ENCODE measurements at places on chromosomes 4 and X. TPM values are rescaled to one million over a fixed set of nuclear protein-coding genes. Genes with fewer than 3 reads are reported as not detected.
A peak's percentile ranks its signal among the peaks of the same experiment; 100 is the strongest.

Gene CXCL8
- total RNA-seq = 2.6 TPM

Gene CSN1S1
- not detected for total RNA-seq

Gene CENPE
- 0.67 TPM for total RNA-seq

Gene NDST4
- total RNA-seq = not detected

- H3K27me3 ChIP-seq = no peaks in the 10 kb centered on the region
- H3K36me3 ChIP-seq = no peaks in the 10 kb centered on the region
- H3K4me1 ChIP-seq = no peaks in the 10 kb centered on the region
- no peak overlapping the region for H3K4me3 ChIP-seq
- no peak overlapping the region for H3K27ac ChIP-seq
- no peak for DNase-seq
Observed at GRCh38 chrX:126820700-126821420, 1.3 kb downstream of the PRR32 start.

- DNase-seq = no peak
- H3K27ac ChIP-seq = no peak overlapping the region
- H3K36me3 ChIP-seq = no peaks in the 10 kb centered on the region
- no peaks in the 10 kb centered on the region for H3K27me3 ChIP-seq
Observed at GRCh38 chr4:31020363-31020762, 300.2 kb downstream of the PCDH7 start.

DNA sequence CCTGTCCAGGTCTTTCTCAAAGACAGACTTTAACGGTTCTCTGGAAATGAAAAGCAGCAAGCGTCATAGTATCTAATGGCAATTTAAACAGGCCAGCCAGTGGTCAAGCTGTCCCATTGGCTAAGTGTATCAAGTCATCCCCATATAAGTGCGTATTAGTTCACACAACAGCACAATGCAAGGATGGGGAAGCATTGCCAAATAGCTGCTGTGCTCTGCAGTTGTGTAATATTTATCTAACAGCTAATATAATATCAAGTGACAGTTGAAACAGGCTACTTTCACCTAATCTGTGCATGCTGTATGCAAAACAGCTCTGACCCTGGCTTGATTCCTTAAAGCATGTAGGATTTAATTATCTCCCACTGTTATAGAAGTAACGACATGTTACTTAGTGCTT is 134.8 kb upstream of the PPARGC1A start:
- DNase-seq = no peak
- no peaks in the 10 kb centered on the region for H3K4me1 ChIP-seq
- H3K4me3 ChIP-seq = no peak overlapping the region
- H3K27ac ChIP-seq = no peak overlapping the region

DNA sequence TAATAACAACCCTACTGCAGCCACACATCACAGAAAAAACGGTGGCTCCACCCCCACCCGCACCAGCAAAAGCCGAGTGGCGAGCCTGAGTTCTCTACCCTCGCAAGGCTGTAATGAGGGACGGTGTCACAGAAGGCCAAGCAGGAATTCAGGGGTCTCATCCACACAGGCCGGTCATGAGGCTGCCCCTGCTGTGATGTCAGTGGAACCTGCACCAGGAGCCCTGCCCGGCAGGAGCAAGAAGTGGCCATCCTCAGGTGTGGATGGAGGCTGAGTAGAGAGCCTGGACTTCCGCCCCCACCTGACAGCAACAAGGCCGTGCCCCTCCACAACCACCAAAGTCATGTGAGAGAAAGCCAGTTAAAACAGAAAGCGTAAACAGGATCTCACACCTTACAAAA is 20.6 kb downstream of the LYAR start:
- DNase-seq = peak; percentile 2
- no peak overlapping the region for H3K4me3 ChIP-seq
- H3K27me3 ChIP-seq = no peaks in the 10 kb centered on the region
- H3K27ac ChIP-seq = no peak overlapping the region
- peaks cover 17% of the 10 kb centered on the region for H3K36me3 ChIP-seq

GRCh38 chr4:16218950-16219349 is 7.3 kb downstream of the TAPT1 start:
- no peak overlapping the region for H3K4me3 ChIP-seq
- no peak for DNase-seq
- H3K27ac ChIP-seq = no peak overlapping the region
- H3K4me1 ChIP-seq = peaks cover 18% of the 10 kb centered on the region
- H3K36me3 ChIP-seq = no peaks in the 10 kb centered on the region

DNA sequence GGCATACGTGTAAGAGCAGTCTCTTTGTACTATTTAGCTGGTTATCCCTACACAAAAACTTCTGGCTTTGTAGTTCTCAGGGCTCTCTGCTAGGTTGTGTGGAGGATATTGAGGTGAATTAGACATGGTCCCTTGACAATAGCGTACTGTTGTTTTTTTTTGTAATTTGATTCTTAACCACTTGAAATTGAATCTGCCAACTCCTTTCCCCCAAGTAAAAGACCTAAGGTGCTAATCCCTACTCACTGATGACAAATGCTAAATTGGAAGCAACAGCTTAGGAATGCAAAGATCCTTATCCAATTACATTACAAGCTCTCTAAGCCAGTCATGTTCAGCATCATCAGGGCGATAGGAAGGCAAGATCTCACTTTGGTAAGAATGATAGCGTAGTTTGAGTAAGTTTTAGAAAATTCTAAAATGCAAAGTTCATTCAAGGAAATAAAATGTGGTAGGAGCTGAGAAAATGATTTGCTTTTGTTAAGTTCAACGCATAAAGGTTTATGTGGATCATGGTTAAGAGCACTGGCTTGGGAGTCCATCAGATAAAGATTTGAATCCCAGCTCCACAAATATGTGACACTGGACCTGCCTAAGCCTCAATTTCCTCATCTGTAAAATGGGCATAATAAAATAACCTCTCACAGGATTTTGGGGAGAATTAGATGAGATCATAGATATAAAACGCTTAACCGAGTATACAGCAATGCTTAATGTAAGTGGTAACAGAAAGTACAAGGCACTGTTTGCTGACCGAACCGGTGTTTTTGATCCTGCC is 39.3 kb downstream of the DOCK11 start:
- DNase-seq = no peak
- H3K4me3 ChIP-seq = no peak overlapping the region
- peaks cover 7% of the 10 kb centered on the region for H3K4me1 ChIP-seq
- H3K27ac ChIP-seq = no peak overlapping the region
- H3K36me3 ChIP-seq = no peaks in the 10 kb centered on the region

DNA sequence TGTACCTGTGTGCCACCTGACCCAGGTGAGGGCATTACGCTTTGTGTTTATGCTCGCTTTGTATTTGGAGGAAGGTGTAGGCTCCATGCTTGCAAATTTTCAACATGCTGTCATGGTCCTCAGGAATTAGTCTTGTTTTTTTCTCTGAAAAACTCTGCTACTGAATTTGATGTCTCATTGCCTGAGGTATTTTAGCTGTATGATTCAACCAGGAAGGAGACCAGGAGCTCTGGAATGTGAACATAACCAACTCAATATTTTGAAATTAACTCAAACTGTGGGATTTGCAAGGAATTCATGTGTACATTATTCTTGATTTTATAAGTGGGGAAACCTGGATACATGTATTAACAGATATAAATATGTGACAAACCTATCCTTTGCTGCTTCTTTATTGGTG is 134.1 kb downstream of the SLC4A4 start:
- no peak for DNase-seq
- H3K4me1 ChIP-seq = peaks cover 10% of the 10 kb centered on the region
- H3K36me3 ChIP-seq = no peaks in the 10 kb centered on the region

DNA sequence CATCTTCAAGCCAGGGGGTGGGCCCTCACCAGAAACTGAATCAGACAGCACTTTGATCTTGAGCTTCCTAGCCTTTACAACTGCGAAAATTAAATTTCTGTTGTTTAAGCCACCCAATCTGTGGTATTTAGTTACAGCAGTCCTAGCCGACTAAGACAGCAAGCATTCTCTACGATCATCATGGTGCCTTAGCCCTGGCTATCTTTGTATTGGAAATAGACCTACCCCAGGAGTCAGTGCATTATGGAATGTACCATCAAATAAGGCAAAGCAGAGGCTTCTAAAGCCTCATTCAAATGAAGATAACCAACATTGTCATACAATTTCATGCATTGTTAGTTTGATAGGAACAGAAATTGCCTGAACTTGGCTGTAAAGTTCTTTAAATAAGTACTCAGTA is 75.0 kb downstream of the PARM1 start:
- DNase-seq = no peak
- no peak overlapping the region for H3K27ac ChIP-seq
- H3K36me3 ChIP-seq = peaks cover 5% of the 10 kb centered on the region

DNA sequence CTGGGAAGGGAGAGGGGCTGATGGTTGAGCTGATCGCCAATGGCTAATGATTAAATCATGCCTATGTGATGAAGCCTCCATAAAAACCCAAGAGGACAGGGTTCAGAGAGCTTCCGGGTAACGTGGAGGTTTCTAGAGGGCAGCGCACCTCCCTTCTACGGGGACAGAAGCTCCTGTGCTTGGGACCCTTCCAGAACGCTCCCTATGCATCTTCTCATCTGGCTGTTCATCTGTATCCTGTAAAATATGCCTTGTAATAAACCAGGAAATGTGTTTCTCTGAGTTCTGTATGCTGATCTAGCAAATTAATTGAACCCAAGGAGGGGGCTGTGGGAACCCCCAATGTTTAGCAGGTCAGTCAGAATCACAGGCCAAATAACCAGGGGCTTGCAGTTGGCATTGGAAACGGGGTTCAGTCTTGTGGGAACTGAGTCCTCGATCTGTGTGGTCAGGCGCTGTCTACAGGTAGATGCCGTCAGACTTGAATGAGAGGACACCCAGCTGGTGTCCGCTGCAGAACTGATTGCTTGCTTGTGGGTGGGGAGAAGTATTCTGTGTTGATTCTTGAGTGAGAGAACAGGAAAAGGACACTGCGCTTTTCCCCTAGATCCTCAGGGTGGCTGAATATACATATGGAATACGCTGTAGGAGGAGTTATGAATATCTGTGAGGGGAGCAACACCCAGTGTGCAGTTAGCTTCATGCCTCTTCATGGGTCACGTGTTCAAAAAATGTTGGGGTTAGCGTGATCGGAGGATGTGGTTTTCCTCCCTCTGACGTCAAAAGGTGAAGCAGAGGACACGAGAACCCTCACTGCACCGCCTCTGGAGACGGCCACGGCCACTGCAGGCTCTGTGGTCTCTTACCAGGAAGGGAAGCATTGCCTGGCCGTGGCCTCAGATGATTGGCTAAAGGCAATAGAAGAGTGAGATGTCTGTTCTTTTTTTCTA is 29.2 kb downstream of the HTT-AS start:
- no peaks in the 10 kb centered on the region for H3K36me3 ChIP-seq
- peaks cover 8% of the 10 kb centered on the region for H3K4me1 ChIP-seq
- no peaks in the 10 kb centered on the region for H3K27me3 ChIP-seq

GRCh38 chrX:53050841-53051240 is 2.3 kb downstream of the GPR173 start:
- H3K4me3 ChIP-seq = no peak overlapping the region
- H3K27me3 ChIP-seq = no peaks in the 10 kb centered on the region
- no peak overlapping the region for H3K27ac ChIP-seq
- H3K36me3 ChIP-seq = no peaks in the 10 kb centered on the region

- DNase-seq = no peak
- no peaks in the 10 kb centered on the region for H3K36me3 ChIP-seq
- no peak overlapping the region for H3K4me3 ChIP-seq
Observed at GRCh38 chr4:185885075-185885474, 73.1 kb upstream of the SORBS2 start.
